ENCODE measurements at places on chromosomes 4 and X. TPM values are rescaled to one million over a fixed set of nuclear protein-coding genes. Genes with fewer than 3 reads are reported as not detected.
A peak's percentile ranks its signal among the peaks of the same experiment; 100 is the strongest.

DNA sequence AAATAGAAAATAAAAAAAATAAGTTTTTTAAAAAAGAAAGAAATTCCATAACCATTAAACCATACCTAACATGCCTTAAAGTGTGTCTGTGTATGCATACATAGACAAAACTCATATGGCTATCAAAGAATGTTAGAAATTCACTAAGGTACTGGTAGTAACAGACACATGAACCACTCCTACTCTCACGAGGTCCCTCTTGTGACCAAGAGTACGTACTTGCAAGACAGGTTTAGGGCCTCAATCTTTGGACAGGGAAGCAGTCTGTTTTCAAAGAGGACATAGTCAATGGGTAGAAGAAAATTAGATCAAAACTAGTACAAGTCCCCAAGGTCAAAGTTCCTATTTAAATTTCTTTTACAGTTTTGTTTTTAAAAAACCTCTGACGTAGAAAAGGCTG is 117.3 kb downstream of the CHM start:
- no peak for DNase-seq

GRCh38 chr4:168699224-168699878 is 202.5 kb downstream of the PALLD start:
- no peak for DNase-seq

- DNase-seq: no peak
Measured at GRCh38 chr4:74267998-74268606, 40.2 kb upstream of the EPGN start.

- no peak for DNase-seq
Measured at GRCh38 chrX:106286053-106286650, 118.0 kb downstream of the PWWP3B start.

DNA sequence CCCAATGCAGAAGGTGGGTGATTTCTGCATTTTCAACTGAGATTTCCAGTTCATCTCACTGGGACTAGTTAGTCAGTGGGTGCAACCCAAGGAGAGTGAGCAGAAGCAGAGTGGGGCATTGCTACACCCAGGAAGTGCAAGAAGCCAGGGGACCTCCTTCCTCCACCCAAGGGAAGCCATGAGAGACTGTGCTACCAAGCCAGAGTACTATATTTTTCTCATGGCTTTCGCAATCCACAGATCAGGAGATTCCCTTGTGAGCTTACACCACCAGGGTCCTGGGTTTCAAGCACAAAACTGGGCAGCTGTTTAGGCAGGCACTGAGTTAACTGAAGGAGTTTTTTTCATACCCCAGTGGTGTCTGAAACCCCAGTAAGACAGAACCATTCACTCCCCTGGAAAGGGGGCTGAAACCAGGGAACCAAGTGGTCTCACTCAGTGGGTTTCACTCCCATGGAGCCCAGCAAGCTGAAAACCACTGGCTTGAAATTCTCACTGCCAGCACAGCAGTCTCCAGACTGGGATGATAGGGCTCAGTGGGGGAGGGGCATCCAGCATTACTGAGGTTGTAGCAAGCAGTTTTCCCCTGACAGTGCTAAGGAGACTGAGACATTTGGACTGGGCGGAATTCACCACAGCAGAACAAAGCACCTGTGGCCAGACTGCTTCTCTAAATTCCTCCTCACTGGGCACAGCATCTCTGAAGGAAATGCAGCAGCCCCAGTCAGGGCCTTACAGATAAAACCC is 903.4 kb downstream of the TECRL start:
- DNase-seq: no peak

GRCh38 chr4:11546391-11547175 is 117.9 kb upstream of the HS3ST1 start:
- no peak for DNase-seq

DNA sequence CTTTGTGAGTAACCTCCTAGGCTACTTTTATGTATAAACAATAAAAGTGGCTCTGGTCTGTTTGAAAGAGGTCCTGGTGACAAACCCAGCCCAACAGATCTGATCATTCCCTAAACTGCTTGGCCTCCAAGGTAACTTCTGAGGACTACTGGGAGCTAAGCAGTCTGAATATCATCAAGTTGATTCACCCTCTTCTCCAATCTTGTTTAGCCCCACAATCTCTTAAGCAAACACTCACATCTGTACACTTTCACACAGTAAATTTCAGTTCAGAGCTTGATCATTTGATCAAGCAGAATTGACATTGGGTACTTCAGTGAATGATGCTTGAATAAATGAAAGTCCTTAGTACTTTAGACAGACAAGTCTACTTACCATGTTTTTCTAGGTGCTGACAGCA is 74.7 kb downstream of the HCCS start:
- no peak for DNase-seq

DNA sequence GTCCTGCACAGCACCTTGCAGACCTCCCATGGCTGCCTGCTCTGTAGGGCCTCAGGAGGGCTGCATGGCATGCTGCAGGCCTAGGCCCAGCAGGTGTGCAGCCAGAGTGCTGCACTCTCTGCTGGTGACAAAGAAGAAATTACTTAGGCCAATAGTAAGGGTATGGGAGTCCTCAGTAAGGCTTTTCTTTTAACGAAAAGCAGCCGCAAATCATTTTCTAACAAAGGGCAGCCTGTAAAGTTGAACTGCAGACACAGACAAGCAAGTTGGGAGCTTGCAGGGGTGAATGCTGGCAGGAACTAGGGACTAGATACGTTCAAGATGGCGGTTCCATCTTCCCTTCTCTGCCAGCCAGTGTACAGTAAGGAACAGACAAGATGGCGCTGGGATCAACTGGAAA is 22.4 kb upstream of the UBA6 start:
- DNase-seq: no peak

GRCh38 chrX:110413727-110414124 is 55.1 kb downstream of the RTL9 start:
- DNase-seq: no peak

DNA sequence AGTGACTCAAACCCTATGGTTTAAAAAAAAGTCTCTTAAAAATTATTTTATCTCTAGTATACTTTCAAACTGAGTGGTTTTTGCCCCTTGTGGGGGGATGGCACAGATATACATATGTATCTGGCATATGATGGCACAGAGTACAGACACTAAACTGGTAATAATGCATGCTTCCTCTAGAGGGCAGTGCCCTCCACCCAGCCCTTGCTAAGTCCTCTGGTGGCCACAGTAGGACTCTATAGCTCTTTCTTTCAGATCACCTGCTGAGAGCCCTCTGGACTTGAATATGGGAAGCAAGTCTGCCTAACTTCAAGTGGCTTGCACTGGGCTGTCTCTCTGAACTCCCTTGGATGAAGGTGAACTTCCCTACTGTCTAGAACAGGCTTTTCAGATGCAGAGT is 66.3 kb downstream of the TSPAN7 start:
- DNase-seq: peak; percentile 49

DNA sequence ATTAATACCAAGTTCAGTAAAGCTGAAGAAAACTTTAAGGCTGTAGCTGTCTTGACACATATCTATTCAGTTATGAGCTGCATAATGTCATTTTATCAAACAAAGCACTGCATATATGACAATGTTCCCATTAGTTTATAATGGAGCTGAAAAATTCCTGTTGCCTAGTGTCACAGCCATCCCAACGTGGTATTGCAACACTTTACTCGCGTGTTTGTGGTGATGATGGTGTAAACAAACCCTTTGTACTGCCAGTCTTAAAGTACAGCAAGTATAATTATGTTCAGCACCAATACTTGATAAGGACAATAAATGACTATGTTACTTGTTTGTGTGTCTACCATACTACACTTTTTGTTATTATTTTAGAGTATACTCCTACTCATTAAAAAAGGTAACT is 1415.6 kb upstream of the PCDH7 start:
- no peak for DNase-seq

DIPK2B gene
- not detected for total RNA-seq

MAGEA11 gene
- total RNA-seq: 0.18 TPM

TEX13C gene
- 0.18 TPM for total RNA-seq

TRIM60 gene
- not detected for total RNA-seq

RPL36A gene
- 794 TPM for total RNA-seq

MTTP gene
- 0.14 TPM for total RNA-seq

TSPAN6 gene
- 103 TPM for total RNA-seq

MSX1 gene
- 0.07 TPM for total RNA-seq

ZNF280C gene
- 52.7 TPM for total RNA-seq

UGT2B28 gene
- not detected for total RNA-seq

CENPI gene
- total RNA-seq: 21.0 TPM

GLRB gene
- 1.4 TPM for total RNA-seq

Data from H7 (cell line).